LHCN-M2 (cell line): ENCODE measurements at places on chromosomes 4 and X.
A peak's percentile ranks its signal among the peaks of the same experiment; 100 is the strongest.

DNA sequence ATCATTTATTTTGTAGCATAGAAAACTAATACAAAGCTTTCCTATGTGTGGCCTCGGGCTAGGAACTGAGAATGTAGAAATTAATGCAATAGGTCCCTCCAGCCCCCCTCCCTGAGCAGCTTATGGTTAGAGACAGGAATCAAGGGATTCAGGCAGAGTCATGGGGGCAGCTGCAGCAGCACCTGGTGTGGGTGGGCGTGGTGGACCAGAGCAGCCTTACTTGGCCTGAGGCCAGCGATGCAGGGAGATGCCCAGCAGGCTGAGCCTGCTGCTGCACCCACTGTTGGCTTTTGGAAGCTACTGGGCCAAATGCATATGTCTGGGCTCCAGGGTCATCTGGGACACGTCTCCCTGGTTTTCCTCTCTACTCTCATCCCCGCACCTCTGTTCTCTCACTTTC lies 74.0 kb downstream of the STK32B start:
- no peak for DNase-seq

DNA sequence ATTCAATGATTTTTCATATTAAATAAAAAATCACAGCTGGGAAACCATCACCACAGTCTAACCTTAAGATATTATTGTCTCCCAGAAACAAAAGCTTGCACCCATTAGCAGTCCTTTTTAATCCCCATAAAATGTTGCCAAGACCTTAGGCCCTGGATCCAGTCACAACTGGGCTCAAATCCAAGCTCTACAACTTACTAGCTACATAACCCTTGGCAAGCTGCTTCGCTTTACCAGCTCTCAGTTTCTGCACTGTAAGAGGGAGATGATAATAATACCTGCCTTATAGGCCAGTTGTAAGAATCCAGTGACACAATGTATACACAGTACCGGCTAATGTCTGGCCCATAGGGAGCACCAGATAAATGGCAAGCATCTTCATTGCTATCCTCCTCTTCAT lies 400.9 kb upstream of the FGF13 start:
- DNase-seq: peak; percentile 21

GRCh38 chrX:124606724-124607123 lies 260.4 kb downstream of the SH2D1A start:
- DNase-seq: no peak

- no peak for DNase-seq
These were observed 176.0 kb downstream of the BMPR1B start for GRCh38 chr4:94933799-94934198.

- no peak for DNase-seq
These were observed 122.5 kb upstream of the TEX13D start for GRCh38 chrX:124209792-124210576.
